IPS DF 19.7 (cell line): ENCODE measurements at places on chromosomes 3 and 15.

- no peak for DNase-seq
These were observed 56.8 kb upstream of the PRR23E start for GRCh38 chr3:127136024-127136600.

DNA sequence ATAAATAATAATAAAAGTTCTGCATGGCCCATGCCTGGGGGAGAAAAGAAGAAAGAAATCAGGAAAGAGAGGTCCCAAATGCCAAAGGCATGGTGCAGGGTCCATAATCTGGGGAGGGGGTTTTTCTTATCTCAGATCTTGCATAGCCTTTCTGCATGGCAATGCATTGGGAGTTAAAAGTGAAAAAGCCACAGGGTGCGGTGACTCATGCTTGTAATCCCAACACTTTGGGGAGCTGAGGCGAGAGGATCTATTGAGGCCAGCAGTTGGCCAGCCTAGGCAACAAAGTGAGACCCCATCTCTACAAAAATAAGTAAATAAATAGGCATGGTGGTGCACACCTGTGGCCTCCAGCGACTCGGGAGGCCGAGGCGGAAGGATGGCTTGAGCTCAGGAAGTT is 76.8 kb upstream of the GATA2 start:
- DNase-seq, result no peak

GRCh38 chr3:122957707-122958689 is 69.6 kb downstream of the SEMA5B start:
- no peak for DNase-seq

GRCh38 chr3:65402597-65402996 is 636.1 kb downstream of the MAGI1 start:
- no peak for DNase-seq

DNA sequence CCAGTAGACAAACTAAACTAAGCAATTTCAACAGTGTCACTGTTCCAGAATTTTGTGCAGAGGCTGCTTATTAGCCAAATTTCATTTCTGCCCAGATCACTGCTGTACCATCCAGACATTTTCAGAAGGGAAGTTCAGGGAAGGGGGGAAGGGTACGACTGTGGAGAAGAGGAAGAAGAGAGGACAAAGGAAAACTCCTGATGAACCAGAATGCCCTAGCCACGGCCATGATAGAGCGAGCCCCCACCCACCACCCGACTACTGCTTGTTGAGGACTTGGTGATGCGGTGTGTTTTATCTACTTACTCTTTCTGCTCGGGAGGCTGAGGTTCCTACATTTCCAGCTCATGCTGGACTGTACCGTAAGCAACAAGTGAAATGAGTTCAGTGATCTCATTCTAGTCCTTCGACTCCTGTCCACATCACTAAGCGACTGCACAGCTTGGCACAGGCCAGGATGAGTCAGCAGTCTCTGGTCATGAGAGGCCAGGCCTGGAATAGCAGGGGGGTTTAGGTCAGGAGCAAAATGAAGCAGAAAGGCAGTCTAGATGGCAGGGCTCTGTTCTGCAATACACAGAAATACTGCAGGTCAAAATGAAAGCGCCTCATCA is 330.8 kb downstream of the TIGIT start:
- no peak for DNase-seq

DNA sequence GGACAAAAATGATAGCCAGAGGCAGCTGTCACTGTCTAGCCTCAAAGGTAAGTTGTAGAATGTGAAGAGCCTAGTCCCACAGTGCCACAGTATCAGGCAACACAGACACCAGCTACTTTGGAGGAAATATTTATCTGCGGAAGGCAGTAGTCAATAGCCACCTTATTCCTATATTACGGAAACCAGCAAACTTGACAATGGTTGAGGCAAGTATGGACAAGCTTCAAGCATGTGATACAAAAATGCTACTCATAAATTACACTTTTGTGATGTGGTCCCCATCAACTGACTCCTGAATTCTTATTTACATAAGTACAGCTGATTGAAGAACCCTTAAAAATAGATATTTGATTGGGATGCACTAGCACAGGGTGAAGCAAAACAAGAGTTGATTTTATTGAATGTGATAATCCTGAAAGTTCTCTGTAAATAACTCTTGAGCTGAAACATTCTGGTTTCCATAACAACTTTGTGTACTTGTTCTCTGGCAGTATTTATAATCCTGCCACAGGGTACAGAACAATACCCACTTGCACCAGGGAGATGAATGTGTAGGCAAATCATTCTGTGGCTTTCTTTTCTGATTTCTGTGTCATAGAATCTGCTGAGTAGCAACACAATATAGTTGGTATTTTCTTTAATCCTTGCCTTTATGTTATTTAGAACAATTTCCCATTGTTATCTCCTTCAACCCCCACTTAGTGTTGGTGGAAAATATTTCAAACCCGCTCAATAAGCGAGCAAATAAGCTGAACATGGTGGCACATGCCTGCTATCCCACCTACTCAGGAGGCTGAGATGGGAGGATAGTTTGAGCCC is at the start of gene ANKUB1:
ANKUB1 (minus strand) TSS at position 103 of the 819 bp plus-strand sequence. CDS start 188 bp downstream, outside the sequence.
- no peak for DNase-seq

DNA sequence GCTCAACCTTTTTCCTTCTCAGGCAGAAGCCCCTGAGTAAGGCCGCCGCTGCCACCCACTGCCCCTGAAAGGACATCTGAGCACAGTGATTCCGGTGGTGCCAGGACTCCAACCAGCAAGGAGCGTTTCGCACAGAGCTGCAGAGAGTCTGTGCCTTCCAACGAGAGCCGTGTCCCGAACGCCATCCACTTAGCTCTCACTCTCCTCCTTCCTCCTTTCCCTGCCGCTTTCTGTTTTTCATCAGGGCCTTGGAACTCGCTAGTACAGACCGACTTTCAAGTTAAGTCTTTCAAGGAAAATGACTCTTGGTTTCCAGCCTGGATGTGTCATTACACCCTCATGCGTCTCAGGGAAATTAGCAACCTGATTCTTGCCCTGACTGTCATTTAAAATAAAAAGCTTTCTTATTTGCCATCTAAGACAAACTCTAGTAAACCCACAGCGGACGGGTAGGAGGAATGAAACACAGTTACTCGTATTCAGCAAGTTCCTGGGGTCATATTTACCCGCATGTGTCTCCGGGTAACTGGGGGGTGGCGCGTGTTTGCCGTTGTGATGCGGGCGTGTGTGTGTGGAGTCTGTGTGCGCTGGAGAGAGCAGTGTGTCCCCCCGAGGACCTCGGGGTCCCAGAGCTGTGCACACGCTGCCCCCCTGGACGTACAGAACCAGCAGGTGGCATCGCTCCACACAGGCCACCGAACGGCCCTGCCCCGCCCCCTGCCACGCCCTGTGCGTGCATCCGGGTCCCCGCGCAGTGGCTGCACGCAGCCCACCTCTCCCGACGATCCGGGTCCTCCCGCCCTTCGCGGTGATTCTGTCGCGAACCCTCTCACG is 30.4 kb upstream of the ALDH1A3 start:
- no peak for DNase-seq

DNA sequence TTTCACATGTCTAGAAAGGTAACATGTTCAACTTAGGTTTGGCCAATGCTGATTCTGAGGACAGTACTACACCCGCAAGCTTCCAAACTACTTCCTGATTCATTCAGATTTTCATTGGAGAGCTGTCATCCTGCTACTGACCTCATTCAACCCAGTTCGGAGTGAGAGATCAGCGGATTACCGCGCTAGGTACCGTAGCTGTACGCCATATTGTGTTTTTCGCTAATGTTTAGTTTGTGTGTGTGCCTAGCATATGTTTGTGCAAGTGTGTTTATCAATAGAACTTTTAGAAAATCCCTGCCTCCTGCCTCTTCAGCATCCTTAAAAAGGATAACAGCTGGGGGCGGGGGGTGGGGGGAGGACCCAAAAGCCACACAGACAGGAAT is 1.1 kb downstream of the ZBTB20 start:
- no peak for DNase-seq

DNA sequence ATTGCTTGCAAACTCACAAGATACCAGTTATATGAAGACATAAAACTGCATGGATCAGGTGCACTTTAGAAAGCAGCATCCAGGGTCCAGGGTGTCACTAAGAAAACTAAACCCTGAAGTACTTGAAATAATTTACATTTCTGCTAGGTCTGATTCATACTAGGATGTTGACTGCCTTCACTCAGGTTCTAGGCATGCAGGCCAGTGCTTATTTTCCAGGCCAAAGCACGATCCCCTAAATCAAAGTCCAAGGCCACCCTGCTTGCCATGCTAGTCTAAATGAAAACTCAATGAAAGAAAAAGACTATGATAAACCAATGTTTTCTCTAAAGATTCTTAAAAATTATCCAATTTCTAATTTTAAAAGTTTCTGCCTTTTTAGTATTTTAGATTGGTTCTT is 49.4 kb downstream of the GREM1 start:
- DNase-seq, result no peak

GRCh38 chr3:107810171-107811071 is 280.4 kb downstream of the CD47 start:
- no peak for DNase-seq

GRCh38 chr3:21645121-21645897 is 105.7 kb downstream of the ZNF385D start:
- no peak for DNase-seq

GRCh38 chr15:64017082-64017588 is 29.1 kb downstream of the DAPK2 start:
- no peak for DNase-seq

DNA sequence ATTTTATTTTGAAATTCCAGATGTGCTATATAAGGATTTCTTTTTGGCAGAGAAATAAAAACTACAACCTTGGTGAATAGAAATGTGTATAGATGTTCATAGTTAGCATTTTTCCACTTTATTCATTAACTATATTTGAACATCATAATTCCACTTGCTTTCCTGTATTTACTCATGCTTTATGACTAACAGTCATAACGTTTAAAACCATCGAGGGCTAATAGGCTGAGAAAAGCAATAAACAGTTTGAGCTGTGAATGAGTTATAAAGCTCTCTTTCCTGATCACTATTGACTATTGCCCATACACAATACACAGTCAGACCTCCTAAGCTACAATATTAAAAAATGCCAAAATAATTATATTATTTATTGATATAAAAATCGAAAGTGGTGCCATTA is 502.1 kb upstream of the RASGRP1 start:
- no peak for DNase-seq

DNA sequence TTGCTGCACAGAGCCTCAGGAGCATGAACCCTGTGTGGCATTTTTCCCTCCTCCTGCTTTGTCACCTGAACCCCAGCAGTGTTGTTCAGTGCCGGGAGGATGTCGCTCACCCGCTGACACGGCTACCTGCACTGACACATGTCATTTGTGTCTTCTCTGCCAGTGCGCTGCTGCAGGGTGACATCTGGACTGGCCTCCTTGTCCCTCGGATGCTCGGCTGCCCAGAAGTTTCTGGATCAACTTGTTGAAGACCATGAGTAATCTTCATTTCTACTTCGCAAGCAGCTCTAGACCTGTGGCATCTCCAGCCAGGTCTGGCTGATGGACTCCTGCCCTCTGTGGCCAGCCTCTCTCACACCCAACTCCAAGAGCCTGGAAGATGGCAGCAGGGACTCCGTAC is 311.1 kb upstream of the C2CD4B start:
- DNase-seq, result no peak

- DNase-seq, result no peak
These were observed 30.7 kb downstream of the GRAMD2A start for GRCh38 chr15:72166716-72167417.

GRCh38 chr3:94012185-94012584 is 16.2 kb downstream of the STX19 start:
- DNase-seq, result no peak
